Heart right ventricle (tissue), 16 donors: ENCODE measurements at places on chromosomes 6 and 20. TPM values are rescaled to one million over a fixed set of nuclear protein-coding genes. Genes with fewer than 3 reads are reported as not detected.

DNA sequence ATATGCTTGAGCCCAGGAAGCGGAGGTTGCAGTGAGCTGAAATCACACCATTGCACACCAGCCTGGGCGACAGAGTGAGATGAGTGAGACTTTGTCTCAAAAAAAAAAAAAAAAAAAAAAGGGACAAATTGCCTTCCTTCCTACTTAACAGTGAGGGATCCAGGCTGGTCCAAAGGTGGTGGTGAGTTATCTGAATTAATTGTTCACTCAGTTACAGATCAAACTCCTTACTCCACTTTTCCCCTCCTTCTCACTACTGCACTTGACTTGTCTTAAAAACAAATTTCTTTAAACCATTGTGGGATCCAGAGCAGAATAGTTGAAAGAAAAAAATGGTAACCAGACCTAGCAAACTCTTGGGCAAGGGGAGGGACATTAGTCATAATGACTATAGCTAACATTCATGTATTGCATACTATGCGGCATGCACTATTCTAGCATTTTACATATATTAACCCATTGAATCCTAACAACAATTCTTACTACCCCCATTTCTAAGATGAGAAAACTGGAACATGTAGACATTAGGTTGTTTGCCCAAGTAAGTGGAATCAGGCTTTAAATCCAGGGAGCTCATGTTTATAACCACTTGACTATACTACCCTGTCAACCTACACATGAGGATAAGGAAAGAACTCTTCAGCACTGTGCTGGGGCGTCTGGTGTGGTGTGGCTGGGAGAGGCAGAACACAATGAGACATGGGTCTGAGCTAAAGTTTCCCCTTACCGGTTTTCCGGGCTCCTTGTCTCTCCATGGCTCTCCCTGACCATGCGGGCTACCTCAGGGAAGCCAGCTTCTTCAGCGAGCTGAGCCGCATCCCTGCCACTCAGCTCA is 1.5 kb downstream of the GPANK1 start:
- no peak for DNase-seq

- no peak for DNase-seq
These were observed 1.9 kb downstream of the PPP1R3D start for GRCh38 chr20:59938221-59938620.

XKR7 gene
- total RNA-seq: not detected

THEMIS gene
- total RNA-seq: 0.42 TPM
